ENCODE measurements at places on chromosomes 11 and 22.

DNA sequence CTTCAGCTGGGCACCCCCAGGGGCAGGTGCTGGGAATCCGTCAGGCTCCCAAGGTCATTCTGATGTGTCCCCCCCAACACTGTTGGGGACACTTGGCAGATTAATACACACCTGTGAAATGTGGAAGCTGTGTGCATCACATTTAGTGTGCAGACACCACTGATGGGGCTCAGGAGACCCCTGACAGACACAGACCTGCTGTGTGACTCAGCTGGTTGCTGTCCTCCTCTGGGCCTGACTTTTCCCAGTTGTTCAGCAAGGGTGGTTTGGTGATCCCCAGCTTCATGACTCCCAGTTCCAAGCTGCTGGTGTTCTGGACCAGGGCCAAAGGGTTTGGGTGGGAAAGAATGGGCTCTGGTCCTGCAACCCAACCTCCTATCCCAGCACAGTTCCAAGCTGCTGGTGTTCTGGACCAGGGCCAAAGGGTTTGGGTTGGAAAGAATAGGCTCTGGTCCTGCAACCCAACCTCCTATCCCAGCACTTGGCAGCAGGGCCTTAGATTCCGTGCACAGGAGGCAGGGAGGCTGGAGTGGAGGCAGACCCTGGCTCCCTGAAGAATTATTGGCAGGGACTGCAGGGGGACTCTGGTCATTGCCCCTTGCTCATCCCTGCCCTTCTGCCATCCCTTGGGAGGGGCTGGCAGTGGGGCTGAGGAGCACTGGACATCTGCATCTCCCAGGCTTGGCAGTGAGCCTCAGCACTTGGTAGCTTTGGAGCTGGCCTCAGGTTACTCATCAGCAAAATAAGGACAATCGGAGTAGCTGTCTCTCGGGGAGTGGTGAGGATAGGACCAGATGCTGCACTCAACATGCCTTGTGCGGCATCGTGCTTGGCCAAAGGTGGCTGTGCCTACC is 8.4 kb upstream of the OMP start:
- DNase-seq: no peak

DNA sequence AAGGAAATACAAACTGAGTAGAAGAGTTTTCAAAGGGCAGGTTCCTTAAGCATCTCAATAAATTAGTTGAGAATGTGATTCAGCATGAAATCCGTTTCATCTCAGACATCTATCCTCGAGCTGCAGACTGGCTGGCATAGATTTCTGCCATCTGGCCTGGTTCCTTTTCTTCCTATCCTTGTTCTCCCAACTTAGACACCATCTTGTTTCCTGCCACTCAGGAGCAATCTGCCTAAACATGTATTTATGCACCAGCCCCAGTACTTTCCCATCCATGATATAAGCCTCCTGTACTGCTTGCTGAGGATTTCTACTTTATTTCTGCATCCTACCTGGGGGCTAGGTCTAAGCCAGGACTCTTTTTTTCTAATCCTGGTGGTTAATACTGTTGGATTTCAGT is 359.1 kb upstream of the C11orf87 start:
- no peak for DNase-seq

GRCh38 chr11:3009481-3009880 is 17.4 kb upstream of the NAP1L4 start:
- no peak for DNase-seq

GRCh38 chr22:39856588-39856987 is 37.0 kb downstream of the ENTHD1 start:
- DNase-seq: no peak

- no peak for DNase-seq
Measured at GRCh38 chr11:57762235-57762861, 746 bp downstream of the CTNND1 start.

GRCh38 chr11:27390318-27391295 is 27.6 kb upstream of the CCDC34 start:
- DNase-seq: no peak

- no peak for DNase-seq
Measured at GRCh38 chr11:62715150-62716130, 8.0 kb downstream of the GNG3 start.

GRCh38 chr11:114736806-114737205 is 58.5 kb downstream of the NXPE2 start:
- DNase-seq: no peak

DNA sequence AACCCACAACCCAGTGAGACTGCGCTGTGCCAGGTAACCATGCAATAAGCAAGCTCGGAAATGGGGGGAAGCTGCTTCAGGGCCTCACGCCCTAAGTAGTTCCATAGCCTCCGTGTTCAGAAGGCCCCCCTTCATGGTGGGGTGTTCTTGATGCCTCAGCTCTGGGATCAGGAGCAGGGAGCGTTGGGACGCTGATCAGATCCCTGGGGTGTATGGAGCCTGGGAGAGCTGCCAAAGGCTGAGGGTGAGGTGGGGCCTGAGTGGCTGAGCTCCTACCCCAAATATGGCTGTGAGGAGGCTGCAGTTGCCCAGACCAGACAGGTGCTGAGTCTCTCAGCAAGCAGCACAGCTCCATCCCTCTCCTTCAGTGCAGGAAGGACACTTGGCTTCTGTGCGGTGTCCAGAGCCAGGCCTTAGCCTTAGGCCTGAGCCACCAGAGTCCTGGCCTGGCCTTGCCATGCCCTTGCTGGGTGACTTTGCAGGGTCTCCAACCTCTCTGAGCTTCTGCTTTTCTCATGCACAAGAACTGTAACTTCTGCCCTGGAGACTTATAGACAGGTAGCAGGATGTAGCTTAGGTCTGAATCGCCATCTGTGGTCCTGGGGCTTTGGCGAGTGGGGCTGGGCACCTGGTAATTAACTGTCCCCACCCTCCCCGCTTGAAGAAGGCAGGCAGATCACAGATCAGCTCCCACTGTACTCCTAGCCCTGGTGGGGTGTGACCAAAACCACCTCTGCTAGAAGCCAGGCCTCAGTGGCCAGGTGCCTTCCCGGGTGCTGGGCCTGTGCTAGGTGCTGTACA is 5.3 kb downstream of the MMP11 start:
- DNase-seq: no peak

GRCh38 chr11:70566768-70567530 is 168.6 kb downstream of the CTTN start:
- no peak for DNase-seq

DNA sequence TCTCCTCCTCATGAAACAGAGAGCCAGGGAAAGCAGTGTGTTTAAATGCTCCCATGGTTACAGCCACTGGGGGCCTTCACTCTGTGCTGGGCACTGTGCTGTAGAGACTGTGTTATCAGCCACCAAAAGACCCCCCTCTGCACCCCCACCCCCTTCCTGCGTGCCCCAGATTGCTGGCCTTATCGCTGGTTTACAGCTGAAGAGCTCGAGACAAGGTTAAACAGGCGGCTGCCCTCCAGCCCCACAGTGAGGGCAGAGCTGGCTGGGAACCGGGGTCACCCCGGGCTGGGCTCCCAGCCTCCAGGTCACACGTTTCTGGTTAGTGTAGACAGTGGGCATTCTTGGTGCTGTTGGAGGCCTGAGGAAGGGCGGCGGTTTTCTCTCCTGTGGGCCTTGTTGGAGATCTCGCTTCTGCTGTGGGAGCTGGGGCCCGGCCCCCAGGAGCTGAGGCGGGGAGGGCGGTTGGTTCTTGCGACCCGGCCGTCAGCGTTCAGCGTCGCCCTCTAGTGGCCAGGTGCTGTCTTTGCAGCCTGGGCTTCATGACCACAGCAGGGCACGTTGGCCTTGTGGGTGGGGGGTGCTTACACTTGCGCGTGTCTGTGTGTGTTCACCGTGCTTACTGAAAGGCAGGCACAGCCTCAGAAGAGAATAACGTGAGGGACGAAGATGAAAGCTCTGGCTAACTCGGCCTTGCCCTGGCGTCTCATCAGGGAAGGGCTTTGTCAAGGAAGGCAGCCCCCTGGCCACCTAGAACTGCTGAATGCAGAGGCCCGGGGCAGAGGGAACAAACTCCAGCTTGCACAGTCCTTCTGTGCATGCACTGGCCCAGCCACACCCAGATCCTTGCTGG is 40.8 kb downstream of the TBC1D22A start:
- no peak for DNase-seq

GRCh38 chr22:38864361-38865191 is 7.4 kb downstream of the CBX6 start:
- no peak for DNase-seq

DNA sequence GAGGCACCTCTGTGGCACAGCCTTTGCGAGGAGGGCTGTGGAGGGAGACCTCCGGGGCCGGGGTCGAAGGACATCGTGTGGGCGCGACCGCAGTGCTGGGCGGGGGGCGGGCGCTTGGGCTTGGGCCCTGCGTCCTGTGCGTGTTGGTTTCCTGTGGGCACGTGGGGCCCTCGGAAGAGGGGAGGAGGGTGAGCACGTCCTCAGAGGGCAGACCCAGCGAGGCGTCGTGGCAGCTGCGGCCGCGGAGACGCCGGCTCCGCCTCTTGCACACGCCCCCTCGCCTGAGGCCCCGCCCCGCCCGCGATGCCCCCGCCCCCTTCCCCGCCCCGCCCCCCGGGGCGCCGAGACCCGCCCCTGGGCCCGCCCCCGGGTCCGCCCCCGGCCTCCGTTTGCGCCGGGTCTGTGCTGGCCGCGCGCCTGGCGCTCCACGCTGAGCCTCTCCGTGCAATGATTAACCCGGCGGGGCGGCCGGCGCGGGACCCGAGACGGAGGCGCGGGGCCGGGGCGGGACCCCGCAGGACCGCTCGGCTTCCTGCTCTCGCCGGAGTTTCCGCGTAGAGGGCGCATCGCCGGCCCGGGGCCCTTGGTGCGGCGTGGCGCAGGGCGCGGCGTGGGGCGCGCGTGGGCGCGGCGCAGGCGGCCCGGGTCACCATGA is at the start of gene PRR5:
Gene PRR5, plus strand, starts transcription at position 381 of the 655 bp plus-strand sequence. Its CDS starts 271 bp downstream, at position 652.
- DNase-seq: no peak

Measured in GOT3 (cell line).